ENCODE measurements at places on chromosomes 5 and 9.

DNA sequence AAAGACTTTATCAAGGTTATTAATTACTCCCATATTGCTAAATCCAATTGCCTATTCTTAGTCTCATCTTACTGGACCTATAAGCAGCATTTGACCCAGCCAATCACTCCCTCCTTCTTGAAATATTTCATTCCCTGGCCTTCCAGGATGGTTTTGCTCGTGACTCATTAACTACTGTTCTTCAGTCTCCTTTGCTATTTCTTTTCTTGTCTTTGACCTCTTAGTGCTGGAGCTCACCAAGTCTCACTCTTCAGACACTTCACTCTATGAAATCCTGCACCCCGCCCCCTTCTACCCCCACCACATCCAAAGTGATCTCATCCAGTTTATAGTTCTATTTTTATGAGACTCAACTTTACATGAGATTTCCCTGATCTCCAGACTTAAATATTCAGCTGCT is 803.1 kb upstream of the WWC1 start:
- H3K4me1 ChIP-seq, result no peaks in the 10 kb centered on the region
- H3K27me3 ChIP-seq, result no peaks in the 10 kb centered on the region
- no peak for DNase-seq
- H3K27ac ChIP-seq, result no peak overlapping the region
- no peak overlapping the region for H3K4me3 ChIP-seq

DNA sequence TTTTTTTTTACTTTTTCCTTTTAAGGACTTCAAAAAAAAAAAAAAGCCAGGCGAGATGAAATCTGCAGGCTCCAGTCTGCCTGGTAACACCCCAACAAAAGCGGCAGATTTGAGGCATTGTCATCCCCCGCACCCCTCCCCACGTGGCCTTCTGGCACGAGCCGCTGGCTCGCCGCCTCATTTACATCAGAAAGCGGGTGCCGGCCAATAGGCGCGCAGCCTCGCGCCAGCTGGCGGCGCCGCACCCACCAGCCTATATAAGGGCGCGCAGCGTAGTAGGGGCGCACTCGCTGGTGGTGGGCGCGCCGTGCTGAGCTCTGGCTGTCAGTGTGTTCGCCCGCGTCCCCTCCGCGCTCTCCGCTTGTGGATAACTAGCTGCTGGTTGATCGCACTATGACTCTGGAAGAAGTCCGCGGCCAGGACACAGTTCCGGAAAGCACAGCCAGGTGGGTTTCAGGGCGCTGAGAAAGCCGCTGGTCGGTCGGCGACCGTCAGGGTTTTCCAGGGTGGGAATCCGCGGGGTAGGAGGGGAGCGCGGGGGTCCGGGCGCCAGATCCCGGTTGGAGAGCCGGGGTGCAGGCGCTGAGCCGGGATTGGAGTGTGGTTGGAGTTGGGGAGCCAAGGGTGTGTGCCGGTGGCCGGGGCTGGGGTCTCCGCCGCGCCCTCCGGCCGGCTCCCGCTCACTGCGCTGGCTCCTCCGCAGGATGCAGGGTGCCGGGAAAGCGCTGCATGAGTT is at the start of gene GADD45G:
TSS of gene GADD45G (plus strand) at position 284 of the 736 bp plus-strand sequence. CDS start at position 394, 110 bp downstream.
- peaks cover 27% of the 10 kb centered on the region for H3K4me1 ChIP-seq
- DNase-seq, result peak; percentile 83
- no peaks in the 10 kb centered on the region for H3K36me3 ChIP-seq
- no peaks in the 10 kb centered on the region for H3K27me3 ChIP-seq
- peak within 1 kb of the TSS; percentile 54 for H3K27ac ChIP-seq

- H3K4me3 ChIP-seq, result no peak overlapping the region
- H3K36me3 ChIP-seq, result no peaks in the 10 kb centered on the region
- H3K27ac ChIP-seq, result no peak overlapping the region
- no peaks in the 10 kb centered on the region for H3K27me3 ChIP-seq
- no peak for DNase-seq
Measured at GRCh38 chr5:125607018-125607417, 816.2 kb upstream of the GRAMD2B start.

DNA sequence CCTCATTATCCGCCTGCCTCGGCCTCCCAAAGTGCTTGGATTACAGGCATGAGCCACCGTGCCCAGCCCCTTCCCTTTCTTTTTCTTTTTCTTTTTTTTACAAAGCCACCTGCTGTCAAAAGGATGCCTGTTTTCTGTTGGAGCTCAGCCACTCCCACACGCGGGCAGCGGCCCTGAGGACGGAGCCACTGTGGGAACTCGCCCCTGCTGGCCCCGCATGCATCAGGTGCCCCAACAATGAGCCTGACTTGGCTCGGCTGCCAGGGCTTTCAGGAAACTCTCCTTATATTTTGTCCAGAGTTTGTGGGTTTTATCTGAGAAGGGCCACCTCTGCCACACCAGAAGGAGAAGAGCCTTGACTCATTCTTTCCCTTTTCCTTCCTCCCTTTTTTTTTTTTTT is 37.1 kb upstream of the LRRC14B start:
- H3K36me3 ChIP-seq, result no peaks in the 10 kb centered on the region
- H3K4me3 ChIP-seq, result no peak overlapping the region
- no peaks in the 10 kb centered on the region for H3K4me1 ChIP-seq
- no peak for DNase-seq

GRCh38 chr9:121038362-121038761 is 11.7 kb downstream of the C5 start:
- no peak for DNase-seq
- H3K4me3 ChIP-seq, result no peak overlapping the region
- H3K4me1 ChIP-seq, result no peaks in the 10 kb centered on the region

GRCh38 chr9:109950710-109951443 is 170.9 kb downstream of the PALM2AKAP2 start:
- no peaks in the 10 kb centered on the region for H3K4me1 ChIP-seq
- no peak for DNase-seq
- H3K27me3 ChIP-seq, result no peaks in the 10 kb centered on the region
- H3K36me3 ChIP-seq, result no peaks in the 10 kb centered on the region
- H3K27ac ChIP-seq, result no peak overlapping the region
- H3K4me3 ChIP-seq, result no peak overlapping the region

DNA sequence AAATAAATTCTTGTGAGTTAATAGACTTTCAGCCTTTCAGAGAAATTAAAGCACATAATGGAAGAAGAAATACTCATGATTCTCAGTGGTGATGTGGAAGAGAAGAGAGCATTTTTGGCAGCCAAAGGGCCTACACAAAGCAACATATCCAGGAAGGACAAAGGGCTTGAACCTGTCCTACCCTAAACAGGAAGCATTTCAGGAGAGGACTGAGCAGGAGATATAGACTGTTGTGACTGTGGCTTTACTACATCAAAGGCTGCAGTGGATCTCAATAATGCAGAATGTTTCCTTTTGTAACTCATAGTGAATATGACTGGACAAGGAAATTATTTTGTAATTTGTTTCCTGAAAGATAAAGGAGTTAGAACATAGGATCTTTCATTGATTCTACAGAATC is 1.3 kb upstream of the PARP8 start:
- no peaks in the 10 kb centered on the region for H3K36me3 ChIP-seq
- H3K27ac ChIP-seq, result peak overlapping the region; percentile 99
- H3K27me3 ChIP-seq, result no peaks in the 10 kb centered on the region
- H3K4me1 ChIP-seq, result peaks cover 8% of the 10 kb centered on the region
- no peak for DNase-seq

DNA sequence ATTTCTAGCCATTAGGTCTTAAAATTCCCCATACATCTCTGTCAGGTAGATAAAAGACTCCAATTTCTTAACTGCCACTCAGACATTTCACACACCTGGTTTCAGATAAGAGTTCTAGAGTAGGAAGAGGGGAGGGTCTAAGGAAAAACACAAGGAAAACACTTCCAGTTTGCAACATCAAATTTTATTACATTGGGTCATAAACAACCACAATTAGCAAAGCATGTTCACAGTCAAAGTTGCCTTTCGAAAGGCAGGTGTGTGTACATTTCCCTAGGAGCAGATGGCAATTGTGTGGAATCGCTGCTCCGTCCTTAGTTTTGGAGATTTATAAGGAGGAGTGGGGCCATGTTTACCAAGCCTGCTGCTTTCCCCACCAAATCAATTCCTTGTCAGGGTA is 120.8 kb downstream of the DMRT2 start:
- no peaks in the 10 kb centered on the region for H3K4me1 ChIP-seq
- no peak overlapping the region for H3K4me3 ChIP-seq
- no peak for DNase-seq
- H3K27ac ChIP-seq, result no peak overlapping the region
- H3K27me3 ChIP-seq, result no peaks in the 10 kb centered on the region

- no peak overlapping the region for H3K4me3 ChIP-seq
- no peaks in the 10 kb centered on the region for H3K4me1 ChIP-seq
- DNase-seq, result no peak
- H3K36me3 ChIP-seq, result no peaks in the 10 kb centered on the region
Measured at GRCh38 chr5:983568-983967, 25.0 kb upstream of the NKD2 start.

DNA sequence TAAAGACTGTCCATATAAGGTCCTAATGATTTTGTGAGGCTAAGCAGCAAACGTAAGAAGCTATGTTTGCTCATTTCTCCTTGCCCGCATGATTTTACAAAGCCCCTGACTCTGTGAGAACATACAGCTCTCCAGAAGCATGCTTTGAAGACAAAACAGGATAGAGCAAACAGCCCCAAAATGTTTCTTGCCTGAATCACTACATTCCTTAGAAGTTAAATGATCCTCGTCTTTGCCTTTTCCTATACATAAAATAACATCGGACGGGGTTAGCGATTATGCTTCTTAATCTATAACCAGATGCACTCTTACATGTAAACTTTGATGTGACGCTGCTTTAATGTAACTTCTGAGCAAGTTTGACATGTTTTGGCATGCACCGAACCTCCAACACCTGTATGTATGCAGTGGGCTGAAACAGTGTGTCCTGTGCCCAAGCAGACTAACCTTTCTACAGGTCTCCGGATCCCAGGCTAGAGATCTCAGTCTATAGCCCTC is 353.7 kb downstream of the CETN3 start:
- H3K27me3 ChIP-seq, result no peaks in the 10 kb centered on the region
- H3K36me3 ChIP-seq, result no peaks in the 10 kb centered on the region
- H3K4me3 ChIP-seq, result no peak overlapping the region
- DNase-seq, result no peak

All from effector memory CD4-positive, alpha-beta T cell (primary cell).